Stimulated activated CD4-positive, alpha-beta T cell treated with anti-CD3 and anti-CD28 coated beads, Interleukin-2, amount 100 ng/mL, for 24 hours (primary cell): ENCODE measurements at places on chromosomes 5 and 9.

DNA sequence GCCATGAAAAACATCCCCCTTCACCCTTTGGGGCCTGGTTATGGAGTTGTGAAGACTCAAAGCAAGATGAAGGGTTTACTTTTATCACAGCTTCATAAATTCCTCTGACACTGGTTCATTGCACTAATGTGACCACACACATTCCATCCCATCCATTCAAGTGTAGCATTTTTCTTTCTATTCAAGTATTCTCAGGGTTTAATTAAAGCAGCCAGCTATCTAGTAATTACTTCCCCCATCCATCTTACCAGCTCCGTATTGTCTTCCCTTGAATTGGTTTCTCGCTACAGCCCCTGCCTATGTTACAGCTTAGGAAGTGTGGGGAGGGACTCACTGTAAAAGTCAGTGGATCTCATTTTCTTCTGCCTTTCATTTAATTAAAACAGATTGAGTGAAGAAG is 387.0 kb upstream of the RFX3 start:
- DNase-seq, result no peak

GRCh38 chr9:14937216-14937615 is 27.0 kb upstream of the FREM1 start:
- no peak for DNase-seq

- DNase-seq, result no peak
These were observed 92.7 kb upstream of the FCN2 start for GRCh38 chr9:134787601-134788531.

DNA sequence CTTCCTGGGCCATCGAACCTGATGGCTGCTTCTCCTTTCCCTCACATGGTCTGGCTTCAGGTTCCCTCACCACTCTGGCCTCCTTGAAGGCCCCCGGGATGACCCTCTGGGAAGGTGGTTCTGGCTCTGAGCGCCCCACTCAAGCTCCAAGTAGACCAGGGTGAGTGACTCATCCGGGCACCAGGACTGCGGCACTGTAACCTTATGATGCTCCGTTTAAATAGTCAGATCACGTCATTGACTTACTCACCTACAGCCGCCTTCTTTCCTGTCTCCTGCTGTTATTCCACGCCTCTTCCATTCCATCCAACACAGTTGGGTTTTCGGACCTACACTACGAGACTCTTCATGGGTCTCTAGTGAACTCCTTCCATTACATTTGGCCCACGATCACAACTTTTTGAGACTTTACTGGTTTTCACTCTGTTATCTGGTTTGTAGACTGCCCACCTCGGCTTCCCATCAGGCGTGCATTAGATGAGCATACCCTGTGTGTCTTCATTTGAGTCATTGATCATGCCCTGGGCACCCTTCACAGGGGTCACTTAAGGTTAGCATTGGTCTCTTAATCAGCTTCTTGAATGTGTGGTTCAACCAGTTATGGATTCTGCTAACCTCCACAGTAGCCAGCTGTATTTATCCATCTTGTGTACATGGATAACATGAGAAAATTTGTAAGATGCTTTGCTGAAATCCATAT is 138.8 kb upstream of the LMX1B start:
- DNase-seq, result no peak

DNA sequence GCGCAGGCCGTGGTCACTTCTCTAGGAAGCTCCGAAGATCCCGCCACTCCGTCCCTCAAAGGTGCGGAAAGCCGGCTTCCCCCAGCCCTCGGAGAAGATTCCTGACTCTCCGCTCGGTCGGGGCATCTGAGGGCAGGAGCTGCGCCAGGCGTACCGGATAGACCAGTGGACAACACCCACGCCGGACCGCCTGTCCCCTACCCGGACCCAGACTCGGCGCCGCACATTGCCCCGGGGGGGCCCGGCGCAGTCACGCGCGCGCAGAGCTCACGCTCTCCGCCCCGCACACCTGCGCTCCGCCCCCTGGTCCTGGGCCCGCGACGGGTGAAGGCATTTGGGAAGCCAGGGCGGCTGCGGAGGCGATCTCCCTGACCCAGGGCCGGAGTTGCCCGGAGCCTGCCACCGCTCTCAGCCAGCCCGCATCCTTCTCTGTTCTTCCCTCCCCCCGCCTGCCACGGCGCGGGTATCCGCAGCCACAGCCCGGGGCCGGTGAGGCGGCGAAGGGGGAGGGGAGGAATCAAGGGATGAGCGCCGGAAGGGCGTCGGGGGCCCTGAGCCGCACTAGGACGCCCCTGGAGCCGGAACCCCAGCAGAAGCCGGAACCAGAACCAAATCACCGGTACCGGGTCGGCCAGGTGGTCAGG is 448 bp downstream of the RELL2 start:
- DNase-seq, result peak; percentile 67

DNA sequence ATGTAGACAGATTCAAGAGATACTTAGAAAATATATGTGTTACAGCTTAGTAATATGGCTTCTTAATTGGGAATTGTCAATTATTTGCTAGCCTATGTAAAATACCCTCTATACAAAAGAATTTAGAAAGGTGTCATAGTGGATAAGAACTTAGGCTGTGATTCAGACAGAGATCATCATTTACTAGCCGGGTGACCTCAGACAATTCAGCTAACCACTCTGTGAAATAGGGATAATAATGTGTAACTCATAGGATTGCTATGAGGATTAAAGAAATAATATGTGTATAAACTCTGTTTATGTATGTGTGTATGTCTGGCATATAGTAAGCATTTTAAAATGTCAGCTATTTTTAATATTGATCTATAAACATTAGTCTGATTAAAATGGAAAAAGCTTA is 5.9 kb upstream of the LARS1 start:
- no peak for DNase-seq

GRCh38 chr9:92807757-92808725 is 43.4 kb upstream of the BICD2 start:
- DNase-seq, result peak; percentile 51

DNA sequence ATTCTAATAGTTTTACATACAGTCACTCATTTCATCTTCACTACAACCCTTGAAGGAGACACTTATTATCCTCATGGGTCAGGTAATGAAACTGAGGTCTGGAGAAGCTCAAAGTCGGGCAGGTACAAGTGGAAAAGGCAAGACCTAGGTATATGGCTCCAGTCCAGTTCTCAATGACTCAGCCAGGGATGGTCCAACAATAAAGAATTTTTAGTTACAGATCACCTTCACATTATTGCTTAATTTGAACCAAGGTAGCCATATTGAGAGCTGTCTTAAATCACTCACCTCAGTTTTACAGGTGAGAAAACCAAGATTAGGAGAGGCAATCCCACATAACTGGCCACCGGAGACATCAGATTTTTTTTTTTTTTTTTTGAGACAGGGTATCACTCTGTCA is 55.4 kb downstream of the PTPN3 start:
- no peak for DNase-seq

DNA sequence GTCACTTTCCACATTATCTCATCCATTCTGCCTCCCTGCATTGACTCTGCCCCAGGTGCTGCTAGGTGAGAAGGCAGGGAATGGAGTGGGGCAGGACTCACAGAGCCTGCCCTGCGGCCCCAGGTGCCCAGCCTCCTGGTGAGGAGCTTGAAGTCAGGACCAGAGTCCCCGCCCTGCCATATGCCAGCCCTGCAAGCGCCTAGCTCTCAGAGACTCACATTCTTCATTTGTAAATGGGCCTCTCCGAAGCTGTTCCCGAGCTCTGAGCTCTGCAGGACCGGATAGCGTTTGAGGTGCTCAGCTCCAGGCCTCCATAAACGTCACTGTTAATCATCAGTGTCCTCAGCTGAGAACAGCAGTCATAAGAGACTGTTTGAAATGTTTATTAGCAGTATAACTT is 75.1 kb upstream of the STXBP1 start:
- DNase-seq, result no peak

GRCh38 chr5:36703245-36703860 is 96.9 kb downstream of the SLC1A3 start:
- no peak for DNase-seq

DNA sequence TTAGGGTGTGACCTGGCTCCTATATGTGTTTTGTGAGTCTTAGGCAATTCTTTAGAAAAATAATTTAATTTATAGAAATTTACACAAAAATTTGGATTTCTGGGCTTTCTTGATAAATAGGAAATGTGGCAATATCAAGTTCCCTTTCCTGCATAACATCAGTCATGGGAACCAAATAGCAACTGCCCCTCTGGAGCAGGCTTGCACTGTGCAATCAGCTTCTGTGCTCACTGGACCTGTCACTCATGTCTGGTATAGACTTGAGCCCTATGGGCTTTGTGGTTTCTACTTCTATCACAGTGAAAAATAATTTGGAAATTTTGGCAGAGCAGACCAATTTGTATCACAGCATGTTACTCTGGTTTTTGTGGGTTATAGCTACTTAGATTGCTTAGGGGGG is 131.7 kb downstream of the ADGRV1 start:
- DNase-seq, result no peak

- DNase-seq, result no peak
These were observed 106.5 kb downstream of the THBS4 start for GRCh38 chr5:80141681-80142080.

DNA sequence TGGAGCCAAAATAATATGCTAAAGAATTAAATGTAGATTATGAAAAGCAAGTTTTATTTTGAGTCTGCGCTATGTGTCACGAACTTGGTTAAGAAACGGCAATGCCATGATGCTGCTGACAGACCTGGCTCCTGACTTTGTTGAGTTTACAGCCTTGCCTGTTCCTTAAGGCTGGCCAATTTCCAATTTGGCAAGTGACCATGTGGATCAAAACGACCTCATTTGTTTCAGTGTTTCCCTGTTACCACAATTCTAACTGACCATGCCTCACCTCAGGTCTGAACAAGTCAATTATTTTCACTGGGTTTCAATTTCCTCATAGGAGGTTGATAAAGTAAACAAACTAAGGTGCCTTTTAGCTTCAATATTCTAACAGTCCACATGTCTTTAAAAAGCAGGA is 461.4 kb downstream of the ZNF608 start:
- DNase-seq, result no peak

GRCh38 chr5:68217528-68217927 is 2.0 kb downstream of the PIK3R1 start:
- no peak for DNase-seq

DNA sequence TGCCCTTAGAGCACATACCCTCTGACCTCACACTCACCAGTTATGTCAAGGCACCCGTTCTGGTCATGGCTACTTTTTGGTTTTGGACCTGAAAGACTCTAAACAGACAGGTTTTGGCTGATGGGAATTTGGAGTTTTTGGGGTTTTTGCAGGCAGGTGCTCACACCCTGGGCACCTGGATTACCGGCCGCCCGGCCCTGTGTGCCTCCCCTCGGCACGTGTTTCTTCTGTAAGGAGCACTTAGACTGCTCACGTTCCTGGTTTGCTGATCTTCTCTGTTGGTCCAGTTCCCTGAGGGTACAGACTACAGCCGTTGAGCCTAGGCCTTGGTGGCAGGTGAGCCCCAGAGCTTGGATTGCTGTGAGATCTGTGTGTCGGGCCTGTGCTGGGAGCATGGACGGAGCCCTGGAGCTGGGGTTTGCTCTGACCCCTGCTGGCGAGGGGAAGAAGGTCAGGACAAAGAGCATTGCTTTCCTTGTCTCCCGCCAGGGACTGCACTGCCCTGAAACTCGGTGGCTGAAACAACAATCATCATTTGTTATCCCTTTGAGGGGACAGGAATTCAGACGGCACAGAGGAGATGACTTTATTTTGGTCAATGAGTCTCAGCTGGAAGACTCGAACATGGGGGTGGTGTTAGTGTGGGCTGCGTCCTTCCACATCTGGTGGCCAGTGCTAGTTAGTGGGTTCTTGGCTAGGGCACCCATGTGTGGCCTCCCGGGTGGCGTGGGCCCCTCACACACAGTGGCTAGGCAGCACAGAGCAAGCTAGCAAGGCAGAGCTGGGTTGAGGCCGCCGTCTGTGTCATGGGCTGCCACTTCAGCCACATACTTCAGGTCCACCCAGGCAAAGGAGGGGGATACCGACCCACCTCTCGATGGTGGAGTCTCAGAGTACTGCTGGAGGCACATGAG is 76.4 kb downstream of the EHMT1 start:
- peak; percentile 34 for DNase-seq

DNA sequence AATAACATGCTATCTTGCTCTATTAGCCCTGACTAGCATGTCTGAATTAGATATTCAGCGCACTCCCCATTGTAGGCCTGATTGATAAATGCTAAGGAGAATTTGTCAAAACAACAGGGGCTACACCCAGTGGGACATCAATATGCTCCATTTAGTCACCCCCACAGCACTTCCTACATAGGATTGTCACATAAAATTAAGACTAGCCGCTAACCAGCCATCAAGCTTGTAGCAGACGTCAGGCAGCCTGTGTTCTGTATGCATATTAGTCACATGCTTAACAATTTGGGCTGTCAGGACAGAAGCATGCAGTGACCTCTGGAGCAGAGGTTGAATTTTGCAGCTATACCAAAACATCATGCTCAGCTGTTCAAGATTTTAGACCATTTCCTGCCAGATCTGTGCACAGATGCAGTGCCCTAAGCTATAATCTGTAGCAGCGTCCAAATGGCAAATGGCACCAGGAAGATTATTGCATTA is 197.4 kb upstream of the ISL1 start:
- no peak for DNase-seq

- no peak for DNase-seq
These were observed 24.5 kb upstream of the IDNK start for GRCh38 chr9:83598487-83598886.

DNA sequence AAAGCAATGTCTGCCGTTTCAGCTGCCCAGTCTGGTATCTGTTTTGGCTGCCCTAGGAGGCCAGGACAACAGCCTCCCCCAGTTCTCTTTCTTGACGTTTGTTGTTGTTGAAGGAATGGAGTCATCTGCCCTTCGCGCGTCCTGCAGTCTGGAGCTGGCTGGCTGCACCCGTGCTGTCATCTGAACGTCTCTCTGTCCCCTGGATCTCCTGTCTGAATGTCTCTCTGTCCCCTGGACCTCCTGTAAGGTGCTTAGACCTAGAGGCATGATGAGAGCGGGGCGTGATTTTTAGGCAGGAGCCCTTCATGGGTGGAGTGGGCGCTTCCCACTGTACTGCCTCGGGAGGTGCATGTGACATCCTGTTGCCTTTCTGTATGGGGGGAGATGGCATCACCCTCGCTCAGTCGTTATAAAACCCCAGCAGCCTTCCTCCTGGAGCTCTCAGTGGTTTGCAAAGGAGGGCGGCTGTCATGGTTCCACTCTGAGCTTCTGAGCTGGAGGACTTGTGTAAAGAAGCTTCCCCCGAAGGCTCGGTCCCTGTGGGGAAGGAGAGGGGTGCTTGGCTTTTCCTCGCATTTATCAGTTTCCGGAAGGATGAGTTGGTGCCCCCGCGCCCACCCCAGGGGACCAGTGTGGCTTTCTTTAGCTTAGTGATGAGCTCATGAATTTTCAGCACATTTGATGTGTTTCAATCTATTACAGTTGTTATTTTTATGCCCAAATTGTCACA is 49.8 kb upstream of the OLFM1 start:
- DNase-seq, result no peak

DNA sequence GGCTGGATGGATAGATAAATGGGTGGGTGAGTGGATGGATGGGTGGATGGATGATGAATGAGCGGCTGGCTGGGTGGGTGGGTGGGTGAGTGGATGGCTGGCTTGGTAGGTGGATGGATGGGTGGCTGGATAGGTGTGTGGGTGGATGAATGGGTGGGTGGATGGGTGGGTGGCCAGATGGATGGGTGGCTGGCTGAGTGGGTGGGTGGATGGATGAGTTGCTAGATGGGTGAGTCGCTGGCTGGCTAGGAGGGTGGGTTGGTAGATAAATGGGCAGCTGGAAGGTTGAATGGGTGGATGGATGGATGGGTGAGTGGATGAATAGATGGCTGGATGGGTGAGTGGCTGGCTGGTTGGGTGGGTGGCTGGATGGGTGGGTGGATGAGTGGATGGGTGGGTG is 27.9 kb upstream of the CEP72 start:
- no peak for DNase-seq

- no peak for DNase-seq
These were observed 25.6 kb downstream of the CARNMT1 start for GRCh38 chr9:75002422-75003023.

GRCh38 chr5:157650991-157651611 is 1.1 kb downstream of the SOX30 start:
- DNase-seq, result no peak
